ENCODE measurements at places on chromosomes 12 and 14.
A peak's percentile ranks its signal among the peaks of the same experiment; 100 is the strongest.

DNA sequence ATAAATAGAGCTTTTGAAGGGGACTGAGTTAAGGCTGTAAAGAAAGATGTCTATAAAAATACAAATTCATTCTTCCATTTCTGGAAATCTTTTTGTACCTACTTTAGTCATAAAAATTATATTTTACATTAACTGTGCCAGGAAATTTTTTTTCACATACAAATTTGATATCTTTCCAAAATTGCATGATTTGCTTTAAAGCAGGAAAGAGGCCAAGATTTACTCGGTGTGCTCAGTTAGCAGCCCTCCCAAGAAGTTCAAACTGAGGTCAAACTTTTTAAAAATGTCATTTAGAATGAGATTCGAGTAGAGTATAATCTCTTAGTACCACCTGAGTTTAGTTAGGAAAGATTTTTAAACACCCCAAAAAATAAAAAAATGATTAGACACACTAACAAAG lies 173.2 kb upstream of the GRIP1 start:
- no peak for DNase-seq

DNA sequence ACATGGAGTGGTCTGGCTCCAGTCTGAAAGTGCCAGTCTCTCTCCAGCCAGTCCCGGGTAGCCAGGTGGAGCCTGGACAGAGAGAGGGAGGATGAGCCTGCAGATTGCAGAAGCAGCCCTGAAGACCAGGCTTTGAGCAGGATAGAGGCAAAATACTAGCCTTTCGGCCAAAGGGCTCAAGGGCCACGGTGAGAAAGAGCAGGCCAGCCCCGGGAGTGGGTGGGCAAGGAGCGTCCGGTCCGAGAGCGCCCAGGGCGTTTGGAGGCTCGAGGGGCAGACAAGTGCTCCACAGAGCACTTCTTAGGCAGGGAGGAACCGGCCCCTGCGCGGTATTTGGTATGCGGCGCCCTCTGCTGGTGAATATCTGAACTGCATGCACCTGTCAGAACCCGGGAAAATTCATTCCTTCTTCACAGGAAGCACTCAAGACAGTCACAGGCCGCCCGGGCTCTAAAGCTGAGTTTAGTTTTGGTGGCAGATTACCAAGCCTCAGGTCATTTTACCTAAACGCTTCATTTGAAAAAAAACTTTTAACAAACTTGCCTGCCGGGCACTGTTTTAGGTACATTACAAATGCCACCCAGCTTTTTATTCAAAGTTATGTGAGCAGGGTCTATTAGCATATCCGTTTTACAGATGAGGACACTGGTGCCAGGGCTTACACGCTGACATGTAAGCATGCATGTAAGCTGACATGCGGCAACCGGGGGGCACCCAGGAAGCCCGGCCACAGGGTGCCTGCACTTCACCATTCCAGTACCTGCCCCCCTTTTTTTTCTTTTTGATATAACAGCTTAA lies 21.0 kb upstream of the PSMC1 start:
- peak; percentile 76 for DNase-seq

- no peak for DNase-seq
These were observed 13.3 kb upstream of the TCL1A start for GRCh38 chr14:95727056-95727700.

DNA sequence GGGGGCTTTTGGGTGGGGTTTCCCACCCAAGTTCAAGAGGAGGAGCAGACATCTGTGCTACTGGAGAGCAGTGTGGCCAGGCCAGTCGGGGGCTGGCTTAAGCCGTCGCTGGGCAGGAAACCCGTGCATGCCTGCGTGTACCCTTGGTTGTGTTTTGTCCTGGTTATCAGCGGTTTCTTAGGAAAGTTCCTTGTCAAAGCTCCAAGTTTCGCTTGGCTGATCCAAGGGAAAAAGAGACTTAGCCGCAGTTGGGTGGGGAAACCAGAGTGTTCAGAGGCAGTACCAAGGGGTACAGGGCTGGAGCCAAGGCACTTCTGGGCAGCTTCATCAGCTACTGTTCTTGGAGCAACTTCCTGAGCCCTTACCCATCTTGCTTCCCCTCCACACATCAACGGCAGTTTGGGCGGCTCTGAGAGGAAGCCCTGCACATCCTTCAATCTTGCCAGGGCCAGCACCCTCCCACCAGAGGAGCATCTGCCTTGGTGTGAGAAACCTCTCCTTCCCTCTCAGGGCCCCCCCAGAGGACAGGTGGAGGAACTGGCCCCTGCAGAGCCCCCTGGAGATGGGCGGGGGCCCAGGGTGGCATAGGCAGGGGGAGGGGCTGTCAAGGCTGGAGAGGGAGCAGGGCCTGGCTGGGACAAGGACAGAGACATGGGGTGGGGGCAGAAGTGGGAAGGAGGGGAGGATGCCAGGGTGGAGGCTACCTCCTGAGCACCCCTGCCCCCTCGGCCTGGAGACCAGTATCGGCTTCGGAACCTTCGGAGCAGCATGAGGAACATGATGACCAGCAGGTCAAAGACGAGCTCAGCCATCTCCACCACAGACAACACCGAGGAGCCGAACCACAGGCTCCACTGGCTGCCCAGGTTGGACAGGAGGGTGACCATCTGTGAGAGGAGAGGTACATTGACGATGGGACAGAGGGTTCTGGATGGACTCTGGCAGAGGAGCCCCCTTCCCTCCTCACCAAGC lies 5.8 kb upstream of the TNFRSF1A start:
- no peak for DNase-seq

GRCh38 chr12:27899151-27899661 lies 73.3 kb downstream of the PTHLH start:
- DNase-seq = no peak

GRCh38 chr12:25529738-25530137 lies 23.3 kb downstream of the LMNTD1 start:
- no peak for DNase-seq

- peak; percentile 61 for DNase-seq
These were observed 376.3 kb upstream of the RGS6 start for GRCh38 chr14:71555654-71556559.

GRCh38 chr12:52350021-52350620 lies 17.2 kb downstream of the KRT85 start:
- no peak for DNase-seq

- DNase-seq = no peak
These were observed 14.4 kb downstream of the SPTLC2 start for GRCh38 chr14:77601846-77602619.

- DNase-seq = no peak
These were observed 418.1 kb downstream of the LRIG3 start for GRCh38 chr12:58502226-58502625.

DNA sequence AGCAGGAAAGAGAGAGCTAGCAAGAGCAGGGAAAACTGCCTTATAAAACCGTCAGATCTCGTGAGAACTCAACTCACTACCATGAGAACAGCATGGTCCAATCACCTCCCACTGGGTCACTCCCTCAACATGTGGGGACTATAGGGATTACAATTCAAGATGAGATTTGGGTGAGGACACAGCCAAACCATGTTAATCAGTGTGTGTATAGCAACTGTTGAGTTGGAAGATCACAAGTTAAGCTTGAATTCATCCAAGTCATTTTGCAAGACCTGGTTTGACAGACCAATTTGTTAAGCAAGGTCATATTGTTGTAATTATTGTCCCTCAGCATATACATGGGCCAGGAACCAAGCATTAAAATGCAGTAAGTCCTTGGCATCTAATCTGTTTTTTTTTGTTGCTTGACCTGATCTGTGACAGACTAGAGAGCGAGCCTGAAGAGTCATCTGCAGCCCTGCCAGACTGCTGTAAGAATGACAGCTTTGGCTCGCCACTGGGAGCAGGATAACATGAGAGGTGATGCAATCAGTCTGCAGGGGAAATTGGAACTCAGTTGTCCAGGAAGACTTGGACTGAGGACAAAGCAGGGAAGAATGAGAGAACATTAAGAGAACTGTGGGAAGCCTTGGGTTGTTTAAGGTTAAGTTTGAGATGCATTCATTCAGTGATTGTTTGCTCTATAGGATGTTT lies 297.6 kb upstream of the SEL1L start:
- no peak for DNase-seq

DNA sequence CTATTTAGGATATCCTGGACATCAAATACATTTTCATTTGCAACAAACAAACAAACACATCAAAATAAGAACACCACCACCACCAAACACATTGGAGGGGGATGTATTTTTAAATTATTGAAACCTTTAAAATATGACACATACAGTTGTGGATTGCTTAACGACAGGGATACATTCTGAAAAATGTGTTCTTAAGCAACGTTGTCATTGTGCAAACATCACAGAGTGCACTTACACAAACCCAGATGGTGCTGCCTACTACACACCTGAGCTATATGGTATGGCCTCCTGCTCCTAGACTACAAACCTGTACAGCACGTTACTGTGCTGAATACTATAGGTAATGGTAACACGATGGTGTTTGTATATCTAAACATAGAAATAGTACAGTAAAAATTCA lies 19.4 kb downstream of the PYGL start:
- DNase-seq = no peak

DNA sequence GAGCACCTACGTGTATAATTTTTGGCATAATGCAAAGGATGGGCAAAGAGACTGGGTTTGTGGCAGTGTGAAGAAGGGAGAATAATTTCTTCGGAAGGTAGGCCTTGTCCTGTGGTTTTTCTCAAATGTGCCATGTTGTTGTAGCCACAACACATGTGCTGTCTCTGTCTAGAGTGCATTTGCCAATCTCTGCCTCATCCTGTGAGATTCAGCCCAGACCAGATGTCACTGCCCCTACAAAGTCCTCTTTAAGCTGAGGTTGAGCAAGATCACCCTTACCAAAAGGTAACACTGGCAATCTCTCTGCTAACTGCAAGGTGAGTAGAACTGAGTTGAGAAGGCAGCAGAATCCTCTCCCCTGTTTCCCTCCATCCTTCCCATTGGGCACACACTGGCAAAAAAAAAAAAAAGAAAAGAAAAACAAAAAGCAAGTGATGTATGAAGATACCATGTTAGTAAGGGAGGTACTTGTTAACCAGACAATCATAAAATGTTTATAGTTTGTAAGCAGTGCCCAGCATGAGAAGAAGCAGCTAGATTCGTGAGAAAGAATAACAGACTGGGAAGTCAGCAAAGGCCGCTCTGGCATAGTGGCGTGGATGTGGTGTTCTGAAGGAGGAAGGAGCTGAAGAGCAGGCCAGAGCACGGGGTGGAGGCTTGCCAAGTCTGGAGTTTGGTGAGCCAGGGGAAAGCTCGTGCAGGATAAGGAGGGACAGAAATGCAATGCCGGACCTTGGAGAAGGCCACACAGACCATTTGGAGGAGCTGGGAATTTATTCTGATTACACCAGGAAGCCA lies 18.9 kb downstream of the DYRK2 start:
- DNase-seq = no peak

- DNase-seq = no peak
These were observed 15.0 kb downstream of the EVL start for GRCh38 chr14:100080206-100080605.

DNA sequence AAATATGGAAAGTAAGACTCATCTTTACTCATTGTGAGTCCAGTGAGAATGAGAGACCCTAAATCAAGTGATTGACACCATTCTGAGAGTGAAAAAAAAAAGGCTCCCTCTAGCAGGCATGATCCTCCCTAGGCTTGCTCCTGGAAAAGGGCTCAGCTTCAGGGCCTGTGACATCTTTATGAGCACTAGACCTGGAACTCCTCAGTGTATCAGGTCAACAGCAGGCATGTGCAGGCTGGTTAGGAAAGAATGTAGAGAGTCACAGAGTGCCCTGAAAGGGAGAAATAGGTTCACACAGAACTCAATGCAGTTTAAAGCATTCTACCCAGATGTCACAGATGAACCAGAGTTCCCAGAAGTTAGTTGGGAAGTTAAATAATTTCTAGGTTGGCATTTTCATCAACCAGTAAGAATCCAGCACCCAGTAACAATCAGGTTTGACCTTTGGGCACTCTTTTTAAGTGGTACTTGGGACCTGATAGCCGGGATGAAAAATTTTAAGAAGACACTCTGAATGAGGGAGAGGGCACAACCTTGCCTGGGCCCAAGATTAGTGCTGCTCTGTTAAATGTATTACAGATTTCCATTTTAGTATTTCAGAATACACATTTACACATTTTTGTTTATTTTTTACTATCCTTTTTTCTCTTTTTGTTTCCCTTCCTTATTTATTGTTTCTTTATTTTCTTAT lies 828.8 kb downstream of the C12orf50 start:
- DNase-seq = no peak

DNA sequence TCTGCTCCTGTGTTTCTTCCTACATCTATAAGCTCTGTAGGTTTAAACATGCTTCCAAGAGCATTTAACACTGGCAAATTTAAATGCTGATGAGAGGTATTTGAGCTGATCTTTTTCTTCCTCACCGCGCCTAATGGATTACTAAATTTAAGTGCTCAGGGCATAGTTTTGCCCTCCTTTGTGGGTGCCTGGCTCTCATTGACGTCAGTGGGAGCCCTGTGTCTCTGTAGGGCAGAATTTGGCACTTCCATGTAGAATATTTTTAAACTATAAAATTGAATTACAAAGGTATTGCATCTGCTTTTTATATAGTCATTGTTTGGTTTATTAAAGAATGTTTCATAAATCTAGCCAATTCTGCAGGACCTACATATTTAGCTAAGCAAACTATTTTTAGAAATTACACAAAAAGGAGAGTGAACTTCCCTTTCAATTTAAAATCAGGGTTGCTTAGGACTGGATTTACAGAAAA lies 444.8 kb downstream of the AEBP2 start:
- no peak for DNase-seq

GRCh38 chr12:26938701-26939062 lies 412 bp downstream of the FGFR1OP2 start:
- no peak for DNase-seq

DNA sequence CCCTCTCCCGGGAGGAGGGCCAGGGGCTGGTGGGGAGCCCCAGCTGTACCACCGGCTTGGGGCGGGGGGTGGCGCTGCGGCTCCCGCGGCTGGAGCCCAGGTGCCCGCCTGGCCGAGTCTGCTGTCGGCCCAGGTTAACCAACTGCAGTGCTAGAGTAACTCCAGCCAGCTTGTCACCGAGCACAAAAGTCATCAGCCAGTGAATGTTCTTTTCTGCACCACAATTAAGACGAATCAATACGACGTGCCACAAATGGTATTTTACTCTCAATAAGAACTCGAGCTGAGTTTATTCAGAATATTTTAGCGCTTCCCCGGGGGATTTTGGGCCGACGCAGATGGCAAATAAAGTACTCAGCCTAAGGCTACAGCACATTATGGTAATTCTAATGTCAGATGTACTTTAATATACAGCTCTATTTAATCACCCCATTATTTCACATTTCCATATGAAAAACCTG lies 83.2 kb downstream of the BCL11B start:
- DNase-seq = peak; percentile 69

DNA sequence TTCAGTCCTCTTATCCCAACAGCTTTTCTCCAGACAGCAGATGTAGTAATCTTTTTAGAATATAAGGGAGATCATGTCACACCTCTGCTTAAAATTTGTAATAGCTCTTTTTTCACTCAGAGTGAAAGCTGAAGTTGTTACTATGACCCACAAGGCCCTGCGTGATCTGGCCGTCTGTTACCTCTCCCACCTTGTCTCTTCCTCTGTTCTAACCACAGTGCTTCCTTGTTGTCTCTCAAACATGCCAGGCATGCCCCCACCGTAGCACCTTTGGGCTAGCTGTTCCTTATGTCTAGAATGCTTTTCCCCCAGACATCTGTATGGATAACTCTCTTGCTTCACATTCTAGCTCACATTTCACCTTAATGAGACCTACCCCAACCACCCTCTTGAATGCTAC lies 6.5 kb downstream of the NECAP1 start:
- peak; percentile 25 for DNase-seq

GRCh38 chr12:6294156-6295093 lies 16.1 kb upstream of the PLEKHG6 start:
- DNase-seq = no peak

- DNase-seq = no peak
These were observed 8.4 kb downstream of the AMDHD1 start for GRCh38 chr12:95951515-95951914.

GRCh38 chr14:67526676-67527459 lies 6.2 kb upstream of the PLEKHH1 start:
- peak; percentile 36 for DNase-seq
